ENCODE measurements at places on chromosomes 5 and 9.

DNA sequence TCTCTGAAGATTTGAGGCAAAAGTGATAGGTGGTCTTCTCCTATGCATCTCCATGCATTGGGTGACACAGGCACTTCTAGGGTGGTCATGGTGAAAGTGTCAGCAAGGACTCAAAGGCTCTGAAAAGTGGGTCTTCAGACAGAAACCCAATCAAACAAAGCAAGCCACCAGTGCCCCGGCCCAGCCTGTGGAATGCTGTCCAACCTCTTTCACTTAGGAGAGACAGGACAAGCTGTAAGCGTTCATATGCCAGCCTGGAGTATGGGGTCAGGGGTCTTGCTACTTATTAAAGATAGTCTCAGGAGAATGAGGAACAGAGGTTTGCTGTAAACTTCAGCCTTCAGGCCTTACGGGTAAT lies 324.5 kb downstream of the GADD45G start:
- H3K27ac ChIP-seq, result no peak overlapping the region
- no peaks in the 10 kb centered on the region for H3K4me1 ChIP-seq
- peaks cover 5% of the 10 kb centered on the region for H3K27me3 ChIP-seq
- no peak for DNase-seq
- H3K36me3 ChIP-seq, result no peaks in the 10 kb centered on the region

DNA sequence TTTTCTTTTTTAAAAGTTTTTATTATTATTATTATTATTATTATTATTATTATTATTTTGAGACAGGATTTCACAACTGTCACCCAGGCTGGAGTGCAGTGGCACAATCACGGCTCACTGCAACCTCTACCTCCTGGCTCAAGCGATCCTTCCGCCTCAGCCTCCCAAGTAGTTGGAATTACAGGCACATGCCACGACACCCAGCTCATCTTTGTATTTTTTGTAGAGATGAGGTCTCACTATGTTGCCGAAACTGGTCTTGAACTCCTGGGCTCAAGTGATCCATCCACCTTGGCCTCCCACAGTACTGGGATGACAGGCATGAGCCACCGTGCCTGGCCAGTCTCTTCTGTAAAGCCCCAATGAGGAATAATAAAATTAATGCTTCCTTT lies 31.0 kb upstream of the TXN start:
- DNase-seq, result no peak
- H3K4me3 ChIP-seq, result no peak overlapping the region
- H3K4me1 ChIP-seq, result no peaks in the 10 kb centered on the region
- H3K27ac ChIP-seq, result no peak overlapping the region
- no peaks in the 10 kb centered on the region for H3K27me3 ChIP-seq

DNA sequence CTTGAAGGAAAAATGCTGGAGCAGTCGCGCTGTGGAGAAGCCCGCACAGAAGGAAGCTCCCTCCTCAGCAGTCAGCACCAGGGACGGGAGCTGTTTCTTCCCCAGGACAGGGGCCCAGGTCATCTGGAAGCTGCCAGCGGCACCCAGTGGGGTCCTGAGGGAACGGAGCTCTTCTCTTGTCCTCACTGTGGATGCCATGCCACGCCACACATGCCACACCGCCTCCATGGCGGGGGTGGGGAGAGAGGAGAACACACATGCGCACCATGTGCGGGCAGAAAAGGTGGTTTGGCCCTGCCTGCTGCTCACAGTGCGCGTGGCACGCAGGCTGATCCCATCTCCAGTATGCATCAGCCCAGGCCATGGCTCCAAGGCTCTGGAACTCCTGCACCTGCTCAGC lies 41.7 kb upstream of the ZNF354B start:
- DNase-seq, result no peak
- H3K36me3 ChIP-seq, result no peaks in the 10 kb centered on the region
- no peaks in the 10 kb centered on the region for H3K27me3 ChIP-seq
- H3K4me1 ChIP-seq, result no peaks in the 10 kb centered on the region

GRCh38 chr9:28163619-28164018 lies 590.3 kb upstream of the C9orf72 start:
- H3K36me3 ChIP-seq, result no peaks in the 10 kb centered on the region
- DNase-seq, result no peak
- no peaks in the 10 kb centered on the region for H3K27me3 ChIP-seq
- H3K4me1 ChIP-seq, result no peaks in the 10 kb centered on the region
- H3K4me3 ChIP-seq, result no peak overlapping the region
